ENCODE measurements at places on chromosomes 1 and 21.

DNA sequence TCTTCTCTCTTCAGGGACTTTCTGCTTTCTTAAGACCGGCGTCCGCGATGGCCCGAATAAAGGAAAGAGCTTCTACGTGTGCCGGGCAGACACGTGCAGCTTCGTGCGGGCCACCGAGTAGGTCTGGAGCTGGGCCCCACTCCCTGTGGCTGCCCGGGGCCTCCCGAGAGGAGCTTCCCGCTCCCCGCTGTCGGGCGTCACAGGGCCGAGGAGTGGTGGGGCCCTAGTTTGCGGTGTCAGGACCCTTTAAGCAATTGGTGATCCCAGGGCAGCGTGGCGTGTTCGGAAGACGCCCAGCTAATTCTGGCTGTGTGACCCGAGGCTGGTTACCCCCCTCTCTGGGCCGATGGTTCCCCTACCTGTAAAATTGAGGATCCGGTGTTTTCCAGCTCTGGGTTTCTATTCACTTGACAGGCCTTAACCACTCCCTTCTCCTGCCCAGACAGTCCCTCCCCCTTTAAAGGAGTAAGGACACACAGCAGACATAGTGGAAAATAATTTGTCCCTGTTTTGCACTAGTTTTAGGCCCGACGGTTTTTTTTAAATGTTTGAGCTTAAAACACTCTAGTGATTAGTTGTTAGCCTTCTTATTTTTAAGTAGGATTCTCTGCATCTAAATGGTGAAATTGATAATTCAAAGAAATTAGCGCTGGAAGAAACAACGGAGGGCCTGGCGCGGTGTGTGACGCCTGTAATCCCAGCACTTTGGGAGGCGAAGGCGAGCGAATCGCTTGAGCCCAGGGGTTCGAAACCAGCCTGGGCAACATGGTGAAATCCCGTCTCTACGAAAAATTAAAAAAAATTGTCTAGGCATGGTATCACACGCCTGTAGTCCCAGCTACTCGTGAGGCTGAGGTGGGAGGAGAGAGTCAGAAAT is 553 bp downstream of the TTF2 start:
- no peak for DNase-seq

- peak; percentile 22 for DNase-seq
Observed at GRCh38 chr1:18069903-18070302, 37.7 kb upstream of the IGSF21 start.

DNA sequence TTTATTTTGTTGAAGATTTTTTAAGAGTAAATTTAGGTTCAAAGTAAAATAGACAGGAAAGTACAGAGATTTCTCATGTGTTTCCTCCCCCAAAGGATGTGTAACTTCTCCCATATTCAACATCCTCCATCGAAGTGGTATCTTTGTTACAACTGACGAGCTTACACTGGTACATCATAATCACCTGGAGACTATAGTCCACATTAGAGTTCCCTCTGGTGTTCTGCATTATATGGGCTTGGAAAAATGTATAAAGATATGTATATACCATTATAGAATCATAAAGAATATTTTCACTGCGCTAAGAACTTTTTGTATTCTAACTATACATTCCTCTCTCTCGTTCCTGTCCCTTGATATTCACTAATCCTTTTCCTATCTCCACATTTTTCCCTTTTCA is 203.7 kb downstream of the AMY1C start:
- DNase-seq: no peak

DNA sequence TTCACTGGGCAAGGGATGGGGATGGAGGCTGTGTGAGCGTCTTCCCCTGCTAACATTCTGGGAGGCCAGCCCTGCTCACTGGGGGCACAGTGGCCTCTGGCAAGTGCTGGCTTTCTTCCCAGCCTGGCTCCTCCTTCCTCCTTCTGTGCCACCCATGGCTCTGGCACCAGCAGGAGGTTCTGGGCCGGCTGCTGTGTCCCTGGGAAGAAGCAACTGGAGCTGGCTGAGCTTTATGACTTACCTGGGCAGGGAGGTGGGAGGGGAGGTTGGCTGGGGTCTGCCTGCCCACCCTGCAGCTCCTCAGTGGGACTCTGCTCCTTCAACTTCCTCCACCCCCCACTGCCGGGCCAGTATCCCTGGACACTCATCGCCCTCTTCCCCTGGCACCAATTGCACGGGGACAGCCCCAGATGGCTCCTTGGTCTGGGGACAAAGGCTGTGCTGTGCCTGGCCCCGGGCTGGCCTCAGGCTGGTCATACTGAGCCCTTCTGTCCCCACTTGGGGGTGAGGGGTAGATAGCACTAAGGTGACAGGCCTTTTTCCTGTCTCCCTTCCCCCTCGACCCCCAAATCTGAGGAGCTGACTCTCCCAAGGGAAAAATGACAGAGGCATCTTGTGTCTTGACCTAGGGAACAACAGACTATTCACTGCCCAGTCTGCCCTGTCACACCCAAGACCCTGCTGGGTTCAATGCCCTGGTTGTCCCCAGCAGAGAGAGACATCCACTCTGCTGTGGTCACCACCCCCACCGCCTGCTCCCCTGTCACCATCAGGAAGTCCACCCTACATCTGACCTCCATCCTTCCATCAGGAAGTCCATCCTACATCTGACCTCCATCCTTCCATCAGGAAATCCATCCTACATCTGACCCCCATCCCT is 14.4 kb downstream of the CDK18 start:
- no peak for DNase-seq

GRCh38 chr21:28922368-28922767 is 70.3 kb downstream of the LTN1 start:
- DNase-seq: no peak

DNA sequence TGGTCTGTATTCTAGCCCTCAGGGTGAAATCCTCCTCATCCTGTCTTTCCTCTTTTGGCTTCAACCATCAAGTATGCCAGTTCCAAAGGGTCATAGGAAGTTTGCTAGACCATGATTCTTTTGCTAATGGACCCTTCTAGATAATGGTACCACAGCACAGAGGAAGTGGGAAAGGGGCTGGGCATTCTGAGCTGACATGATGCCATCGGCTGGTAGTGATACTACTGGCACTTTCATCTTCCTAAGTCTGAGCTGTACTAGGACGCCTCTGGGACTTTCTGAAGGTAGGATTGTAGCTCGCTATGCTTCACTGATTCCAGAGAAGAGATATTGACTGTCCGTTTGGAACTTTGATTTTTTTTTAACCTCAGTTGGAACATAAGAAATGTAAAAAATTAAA is 11.4 kb downstream of the FASLG start:
- DNase-seq: no peak

DNA sequence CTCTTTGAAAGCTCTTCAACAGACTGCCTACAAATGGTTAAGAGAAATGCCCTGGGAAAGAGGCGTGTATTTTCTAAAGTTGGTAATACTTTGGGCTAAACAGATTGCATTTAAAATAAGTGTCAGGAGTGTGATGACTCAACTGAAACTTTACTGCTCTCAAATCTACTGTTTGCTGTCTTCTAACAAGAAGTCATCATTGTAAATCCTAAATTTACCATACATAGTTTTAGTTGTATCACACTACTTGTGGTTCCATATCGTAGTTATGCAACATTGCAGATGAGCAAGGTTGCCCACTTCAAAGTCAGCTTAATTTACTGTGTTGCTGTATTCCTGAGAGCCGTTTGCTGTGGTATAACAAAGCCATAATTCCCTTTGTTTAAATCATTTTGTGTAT is 59.6 kb downstream of the RGS21 start:
- no peak for DNase-seq

DNA sequence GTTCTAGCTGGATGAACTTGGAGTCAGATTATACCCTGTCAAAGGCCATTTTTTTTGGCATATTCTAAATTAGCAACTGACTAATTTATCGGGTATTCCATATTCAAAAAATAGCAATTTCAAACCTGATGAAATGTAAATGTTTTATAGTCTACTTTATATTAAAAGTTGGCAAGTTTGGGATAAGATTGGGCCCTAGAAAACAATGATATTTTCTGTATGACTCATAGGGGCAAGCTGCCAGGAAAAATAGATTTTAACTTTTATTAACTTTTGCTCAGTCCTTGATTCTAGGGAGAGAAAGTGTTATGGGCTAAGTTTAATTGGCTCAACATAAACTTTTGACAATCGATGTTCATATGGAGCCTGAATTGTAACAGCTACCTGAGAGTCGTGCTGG is 576.9 kb upstream of the B3GALT2 start:
- no peak for DNase-seq

DNA sequence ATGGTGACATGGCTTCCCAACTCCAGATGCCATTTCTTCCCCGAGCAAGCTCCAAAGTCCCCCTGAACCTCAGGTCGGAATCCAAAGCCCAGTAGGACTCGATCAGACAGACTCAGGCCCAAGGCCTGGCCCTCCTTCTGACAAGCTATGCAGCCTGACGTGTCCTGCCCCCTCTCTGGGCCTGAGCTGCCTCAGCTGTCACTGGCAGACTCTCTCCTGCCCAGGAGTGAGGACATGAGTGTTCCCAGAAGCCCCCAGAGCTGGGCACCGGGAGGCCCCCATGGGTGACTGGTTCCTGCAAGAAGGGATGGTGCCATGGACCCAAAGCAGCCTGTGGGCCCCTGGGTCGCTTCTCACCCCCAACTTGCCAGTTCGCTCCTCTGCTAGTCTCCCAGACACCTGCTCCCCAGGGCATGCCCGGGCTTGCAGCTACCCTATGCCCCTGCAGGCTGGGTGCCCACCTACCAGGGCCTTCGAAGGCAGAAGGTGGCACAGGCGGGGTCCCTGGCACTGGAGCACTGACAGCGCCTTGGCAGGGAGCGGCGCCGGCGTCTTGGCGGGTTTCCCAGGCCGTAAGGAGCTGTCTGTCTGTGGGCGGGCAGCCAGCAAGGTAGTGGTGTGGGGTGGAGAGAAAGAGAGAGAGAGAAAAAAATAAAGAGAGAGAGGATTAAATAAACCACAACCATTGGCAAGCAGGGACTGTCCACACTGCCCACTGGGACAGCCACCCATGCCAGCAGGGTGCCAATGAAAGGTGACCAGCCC is 2.3 kb downstream of the EDN2 start:
- no peak for DNase-seq

GRCh38 chr1:180498594-180498993 is 3.8 kb downstream of the ACBD6 start:
- no peak for DNase-seq

GRCh38 chr1:156258859-156259258 is 11.0 kb upstream of the PAQR6 start:
- no peak for DNase-seq

DNA sequence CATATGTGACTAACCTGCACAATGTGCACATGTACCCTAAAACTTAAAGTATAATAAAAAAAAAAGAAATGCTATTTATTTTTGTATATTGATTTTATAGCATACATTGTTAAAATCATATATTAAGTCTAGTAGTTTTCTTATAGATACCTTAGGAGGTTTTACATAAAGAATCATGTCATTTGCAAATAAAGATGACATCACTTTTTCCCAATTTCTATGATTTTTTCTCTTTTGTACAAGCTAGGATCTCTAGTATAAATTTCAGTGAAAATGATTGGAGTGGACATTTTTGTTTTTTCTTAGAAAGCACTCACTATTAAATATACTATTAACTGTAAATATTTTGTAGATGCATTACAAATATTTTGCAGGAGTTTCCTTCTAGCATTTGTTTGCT is 20.5 kb upstream of the NTMT2 start:
- DNase-seq: no peak

- DNase-seq: peak; percentile 65
Observed at GRCh38 chr1:109802136-109802900, 38.6 kb upstream of the EPS8L3 start.

- DNase-seq: no peak
Observed at GRCh38 chr1:55131801-55132200, 83.4 kb downstream of the USP24 start.

DNA sequence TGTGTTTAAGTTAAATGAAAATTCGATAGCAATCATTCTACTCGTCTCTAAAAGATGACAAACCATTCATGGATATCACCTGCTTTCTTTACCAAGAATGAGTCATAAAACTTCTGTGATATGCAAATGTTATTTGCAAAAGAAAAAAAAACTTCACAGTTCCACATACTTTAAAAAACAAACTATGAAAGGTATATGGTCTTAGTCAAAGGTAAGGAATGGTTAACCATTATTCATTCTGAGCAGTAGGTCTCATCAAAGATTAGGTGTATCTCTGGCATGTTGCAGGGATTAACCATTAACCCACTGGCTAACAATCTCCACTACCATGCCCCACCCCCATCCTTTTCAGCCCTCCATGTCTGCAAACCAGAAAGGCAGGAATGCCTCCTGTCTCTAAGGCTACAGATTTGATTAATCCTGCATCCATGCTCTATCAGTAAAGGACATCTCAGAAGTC is 44.4 kb downstream of the PTPN14 start:
- no peak for DNase-seq

- DNase-seq: no peak
Observed at GRCh38 chr1:2194319-2194897, at the start of gene FAAP20. TSS of gene FAAP20 (minus strand) at chr1:2194772. CDS start at chr1:2194749, 23 bp downstream.

GRCh38 chr21:33115631-33116510 is 45.9 kb downstream of the OLIG1 start:
- DNase-seq: no peak

DNA sequence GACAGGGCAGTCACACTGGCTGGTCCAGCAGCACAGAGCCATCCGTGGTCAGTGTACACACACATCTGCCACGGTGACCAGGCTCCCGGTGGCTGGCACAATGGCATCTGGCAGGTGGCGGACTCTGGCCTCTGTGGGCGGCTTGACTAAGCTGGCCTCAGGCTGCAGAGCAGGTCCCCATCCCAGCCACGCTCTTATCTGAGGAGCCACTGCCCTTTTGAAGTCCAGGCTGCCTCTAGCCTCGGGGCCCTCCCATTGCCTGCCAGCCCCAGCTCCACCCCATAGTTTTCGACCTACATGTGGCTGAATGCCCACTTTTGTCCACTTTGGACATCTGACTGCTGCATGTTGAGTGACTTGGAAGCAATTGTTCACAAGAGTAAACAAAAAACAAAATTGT is 29.9 kb upstream of the EDN2 start:
- DNase-seq: no peak

GRCh38 chr1:247435030-247435758 is 19.2 kb downstream of the NLRP3 start:
- no peak for DNase-seq

GRCh38 chr1:164240081-164240480 is 318.9 kb upstream of the PBX1 start:
- DNase-seq: no peak

DNA sequence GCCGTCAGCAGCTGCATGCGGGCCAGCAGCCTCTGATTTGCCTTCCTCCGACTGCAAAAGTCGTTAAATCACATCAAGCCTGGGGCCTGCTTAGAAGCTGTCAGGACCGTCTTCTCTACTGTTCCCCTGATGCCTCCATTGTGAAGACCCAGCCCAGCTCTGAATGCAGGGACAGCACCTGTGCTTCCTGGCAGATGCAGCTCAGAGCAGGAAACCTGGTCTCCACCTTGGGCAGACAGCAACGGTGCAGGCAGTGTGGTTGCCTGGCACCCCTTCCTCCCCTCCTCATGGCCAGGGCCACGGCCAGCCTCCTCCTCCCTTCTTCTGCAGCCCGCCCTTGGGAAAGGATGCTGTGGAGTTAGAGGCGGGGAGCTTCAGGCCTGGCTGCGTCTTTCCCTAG is 92.3 kb upstream of the COL6A1 start:
- DNase-seq: no peak

- no peak for DNase-seq
Observed at GRCh38 chr1:36279789-36280296, 26.3 kb upstream of the SH3D21 start.

GRCh38 chr1:39081271-39082009 is 55.3 kb downstream of the NDUFS5 start:
- peak; percentile 28 for DNase-seq

Data from naive thymus-derived CD8-positive, alpha-beta T cell (primary cell).